Thymus (tissue), 14 donors: ENCODE measurements at places on chromosomes 6 and 20.
A peak's percentile ranks its signal among the peaks of the same experiment; 100 is the strongest.

DNA sequence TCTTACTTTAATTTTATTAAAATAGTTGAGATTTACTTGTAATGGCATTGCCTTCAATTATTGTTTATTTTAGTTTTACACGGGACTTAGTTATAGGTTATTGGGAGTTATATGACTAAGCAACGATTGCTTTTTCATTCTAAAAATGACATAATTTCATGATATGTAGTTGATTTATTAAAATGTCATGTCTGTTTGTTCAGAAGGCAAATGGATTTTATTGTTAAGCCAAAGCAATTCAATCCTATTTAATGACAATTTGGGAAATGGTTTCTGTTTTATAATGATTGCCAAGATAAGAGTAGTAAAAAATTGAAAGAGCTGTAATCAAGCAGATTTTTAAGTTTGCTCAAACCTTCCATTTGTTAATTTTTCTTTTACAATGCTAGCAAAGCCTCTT, 74.7 kb downstream of the PHACTR2 start:
- no peak for DNase-seq

GRCh38 chr20:35248641-35249475, 22.4 kb downstream of the MMP24 start:
- DNase-seq: no peak

DNA sequence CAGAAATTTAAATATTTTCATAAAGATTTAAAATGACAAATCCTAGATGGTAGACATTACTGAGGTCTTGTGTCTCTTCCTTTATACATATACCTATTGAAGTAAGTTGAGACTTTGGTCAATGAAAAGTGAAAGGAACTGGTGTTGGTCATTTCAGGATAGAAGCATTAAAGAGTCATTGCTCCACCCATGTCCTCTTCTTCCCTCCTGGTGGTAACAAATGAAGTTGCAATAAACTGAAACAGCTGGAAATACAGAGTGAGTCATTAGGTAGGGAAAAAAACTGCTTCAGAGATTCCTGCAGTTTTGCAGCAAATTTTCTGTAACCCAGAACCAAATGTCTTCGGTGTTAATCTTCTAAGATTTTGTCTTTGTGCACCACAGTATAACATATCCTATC, 448.0 kb downstream of the EYS start:
- no peak for DNase-seq

- no peak for DNase-seq
Observed at GRCh38 chr6:155278319-155279049, 14.7 kb downstream of the CLDN20 start.

DNA sequence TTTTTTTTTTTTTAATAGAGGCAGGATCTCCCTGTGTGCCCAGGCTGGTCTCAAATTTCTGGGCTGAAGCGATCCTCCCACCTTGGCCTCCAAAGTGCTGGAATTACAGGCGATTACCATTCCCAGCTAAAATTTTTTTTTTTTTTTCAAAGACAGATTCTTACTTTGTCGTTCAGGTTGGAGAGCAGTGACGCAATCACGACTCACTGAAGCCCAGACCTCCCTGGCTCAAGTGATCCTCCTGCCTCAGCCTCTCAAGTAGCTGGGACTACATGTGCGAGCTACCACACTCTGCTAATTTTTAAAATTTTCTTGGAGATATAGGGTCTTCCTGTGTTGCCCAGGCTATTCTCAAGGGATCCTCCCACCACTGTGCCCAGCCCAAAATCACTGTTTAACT, 58.0 kb upstream of the MYO6 start:
- DNase-seq: no peak

DNA sequence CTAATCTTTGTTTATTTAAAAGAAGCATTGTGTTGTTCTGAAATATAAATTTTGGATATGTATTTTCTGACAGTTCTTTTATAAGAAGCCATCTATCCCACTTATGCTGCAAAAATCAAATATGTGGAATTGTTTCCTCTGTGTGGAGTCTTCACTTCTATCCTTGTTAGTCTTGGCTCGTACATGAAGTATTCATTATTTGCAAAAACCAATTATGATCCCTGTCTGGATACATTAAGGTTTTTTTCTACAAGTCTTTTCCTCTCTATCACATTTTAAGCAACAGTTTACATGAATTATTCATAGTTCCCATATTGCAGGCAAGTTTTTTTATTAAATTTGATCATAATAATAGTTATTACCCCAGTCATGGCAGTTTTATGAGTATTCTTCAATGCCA, 490.8 kb upstream of the GJE1 start:
- DNase-seq: no peak

DNA sequence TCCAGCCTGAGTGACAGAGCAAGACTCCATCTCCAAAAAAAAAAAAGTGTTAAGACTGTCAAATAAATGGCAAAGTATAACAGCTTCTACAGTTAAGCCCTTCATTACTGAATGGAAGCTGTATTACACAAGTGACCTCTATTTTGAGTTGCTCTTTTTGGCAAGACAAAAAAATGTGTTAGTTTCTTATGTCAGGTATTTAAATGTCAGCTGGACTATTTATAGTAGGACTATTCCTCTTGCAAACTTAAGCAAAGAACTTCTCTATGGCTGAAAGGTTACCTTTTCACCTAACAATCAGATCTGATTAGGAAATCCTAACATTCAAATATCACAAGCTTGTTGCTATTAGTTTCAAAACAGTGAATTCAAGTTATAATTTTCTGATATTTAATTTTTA, 12.4 kb downstream of the UBE2V1 start:
- DNase-seq: no peak

DNA sequence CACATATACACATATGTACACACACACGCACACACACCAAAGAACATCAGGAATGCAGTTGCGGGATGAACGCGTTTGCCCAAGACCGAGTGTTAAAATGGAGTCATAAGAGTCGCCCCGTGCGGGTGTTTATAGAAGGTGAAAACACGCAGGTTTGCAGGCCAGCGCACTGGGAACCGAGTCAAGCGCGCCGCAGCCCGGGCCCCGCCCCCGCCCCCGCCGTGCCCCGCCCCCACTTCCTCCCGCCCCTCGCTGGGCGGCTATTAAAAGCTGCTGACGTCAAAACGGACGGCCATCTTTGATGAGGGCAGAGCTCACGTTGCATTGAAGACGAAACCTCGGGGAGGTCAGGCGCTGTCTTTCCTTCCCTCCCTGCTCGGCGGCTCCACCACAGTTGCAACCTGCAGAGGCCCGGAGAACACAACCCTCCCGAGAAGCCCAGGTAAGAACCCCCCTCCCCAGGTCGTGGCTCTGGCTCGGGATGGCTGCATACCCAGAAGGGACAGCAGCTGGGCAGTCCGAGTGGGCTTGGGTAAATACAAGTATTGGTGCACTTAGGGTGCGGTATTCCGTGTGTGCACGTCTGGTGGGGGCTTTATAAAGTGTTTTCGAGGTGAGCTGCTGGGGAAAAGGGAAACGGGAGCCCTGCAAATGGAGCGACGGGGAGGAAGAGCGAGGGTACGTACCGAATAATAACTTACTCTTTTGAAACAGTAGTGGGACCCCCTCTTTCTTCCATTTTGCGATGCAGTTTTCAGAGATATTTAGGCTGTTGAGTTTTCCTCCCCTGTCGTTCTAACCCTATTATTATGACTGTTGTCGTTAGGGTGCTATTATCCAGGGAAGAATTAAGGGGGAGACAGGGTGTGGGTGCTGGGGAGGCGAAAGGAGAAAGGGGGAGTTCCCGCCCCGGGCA, at the start of gene SNAP25:
SNAP25 (plus strand) TSS at position 295 of the 916 bp plus-strand sequence. CDS start 56,662 bp downstream, outside the sequence.
- DNase-seq: peak; percentile 19

DNA sequence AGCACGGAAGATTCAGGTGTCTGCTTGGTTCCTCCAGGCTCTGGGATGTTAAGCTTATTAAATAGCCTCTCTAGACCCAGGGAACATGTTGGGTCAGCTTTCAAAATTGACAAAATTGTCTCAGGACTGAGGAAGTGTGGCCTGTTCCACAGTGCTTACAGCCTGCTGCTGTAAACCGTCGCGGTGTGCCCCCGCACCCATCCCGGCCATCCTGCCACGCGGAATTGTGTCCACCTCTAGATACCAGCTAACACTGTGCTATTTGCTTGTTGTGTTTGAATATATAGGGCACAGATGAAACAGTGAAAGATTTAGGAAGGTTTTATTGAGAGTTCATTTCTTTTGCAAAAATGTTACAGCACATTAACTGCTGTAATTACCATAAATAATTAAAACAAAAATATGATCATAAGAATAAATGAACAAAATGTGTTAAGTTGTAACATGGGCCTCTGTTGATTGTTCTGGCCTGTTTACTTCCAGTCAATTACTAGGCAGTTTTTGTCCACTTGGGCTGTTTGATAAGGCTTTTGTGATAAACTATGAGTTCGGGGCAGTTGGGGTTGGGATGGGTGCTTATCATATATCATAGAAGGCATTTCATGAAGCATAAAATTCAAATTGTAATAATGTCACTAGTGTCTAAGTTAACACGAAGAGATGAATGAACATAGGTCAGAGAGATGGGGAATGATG, 77.4 kb downstream of the ARID1B start:
- DNase-seq: no peak

DNA sequence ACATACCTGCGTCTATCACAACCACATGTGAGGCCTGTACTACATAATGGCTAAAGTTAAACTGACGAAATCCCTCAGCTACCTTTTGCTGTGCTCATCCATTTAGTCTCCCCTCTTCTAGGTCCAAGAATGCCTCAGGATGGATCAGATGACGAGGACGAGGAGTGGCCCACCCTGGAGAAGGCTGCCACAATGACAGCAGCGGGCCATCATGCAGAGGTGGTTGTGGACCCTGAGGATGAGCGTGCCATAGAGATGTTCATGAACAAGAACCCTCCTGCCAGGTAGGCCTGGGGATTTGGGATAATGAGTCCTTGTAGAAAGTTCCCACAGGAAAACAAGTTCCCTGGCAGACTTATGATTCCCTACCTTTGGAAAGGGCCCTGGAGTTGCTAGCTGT, 6.0 kb downstream of the BYSL start:
- no peak for DNase-seq
